ENCODE measurements at places on chromosomes 11 and 22. TPM values are rescaled to one million over a fixed set of nuclear protein-coding genes. Genes with fewer than 3 reads are reported as not detected.

DNA sequence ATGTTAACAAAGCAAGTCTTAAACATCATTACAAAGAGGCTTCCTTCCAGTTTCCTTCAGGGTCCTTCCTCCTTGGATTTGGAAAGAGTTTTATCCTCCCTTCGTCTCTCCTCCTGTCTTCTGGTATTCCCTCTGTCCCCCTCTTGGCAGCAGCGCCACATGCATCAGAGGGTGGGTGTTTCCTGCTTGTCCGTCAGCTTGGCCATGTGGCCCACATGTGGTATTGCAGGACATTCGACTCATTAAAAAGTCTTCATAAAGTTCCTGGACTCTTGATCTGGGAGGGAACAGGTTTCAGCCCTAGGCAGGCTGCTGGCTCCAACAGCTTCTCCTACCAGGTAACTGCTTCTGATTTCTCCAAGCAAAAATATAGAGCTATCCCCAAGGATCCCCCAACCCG, 189.8 kb downstream of the CSNK2A3 start:
- no peak for DNase-seq

DNA sequence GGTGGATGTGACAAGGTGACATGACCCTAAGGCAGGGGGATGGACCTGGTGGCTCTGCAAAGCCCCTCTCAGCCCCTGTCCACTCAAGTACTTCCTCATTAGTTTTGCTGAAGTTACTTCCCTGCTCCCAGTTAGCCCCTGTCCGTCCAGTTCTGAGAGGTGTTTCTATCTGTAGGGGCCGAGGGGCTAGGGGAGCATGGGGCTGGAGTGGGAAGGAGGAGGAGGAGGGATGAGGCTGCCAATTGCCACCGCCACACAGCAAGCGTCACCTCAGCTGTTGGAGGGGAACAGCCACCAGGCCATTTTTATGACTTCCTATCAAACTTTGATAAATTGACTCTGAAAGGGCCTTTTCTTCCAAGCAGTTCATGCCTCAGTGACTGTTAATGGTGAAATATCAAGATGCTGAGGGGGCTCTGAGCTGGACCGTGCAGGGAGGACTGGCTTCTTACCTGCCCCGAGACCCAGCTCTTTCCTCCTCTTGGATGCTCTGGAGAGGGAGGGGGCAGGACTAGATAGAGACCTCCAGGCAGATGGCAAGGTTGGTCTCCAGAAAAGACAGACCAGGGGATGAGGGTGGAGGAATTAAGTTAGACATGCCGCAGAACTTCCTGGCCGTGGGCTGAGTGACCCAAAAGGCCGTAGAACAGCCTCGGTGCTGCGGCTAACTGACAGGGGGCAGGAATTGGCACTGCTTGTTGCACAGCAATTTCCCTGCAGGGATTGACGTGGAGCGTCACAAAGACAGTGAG, 137.0 kb downstream of the ST3GAL4 start:
- DNase-seq = no peak

BAD gene
- total RNA-seq = 56.3 TPM

GRCh38 chr11:36311926-36312595, 16.0 kb downstream of the PRR5L start:
- no peak for DNase-seq

APOL4 gene
- total RNA-seq = 4.7 TPM

GRCh38 chr22:19177164-19178064, 1.1 kb downstream of the SLC25A1 start:
- no peak for DNase-seq

DNA sequence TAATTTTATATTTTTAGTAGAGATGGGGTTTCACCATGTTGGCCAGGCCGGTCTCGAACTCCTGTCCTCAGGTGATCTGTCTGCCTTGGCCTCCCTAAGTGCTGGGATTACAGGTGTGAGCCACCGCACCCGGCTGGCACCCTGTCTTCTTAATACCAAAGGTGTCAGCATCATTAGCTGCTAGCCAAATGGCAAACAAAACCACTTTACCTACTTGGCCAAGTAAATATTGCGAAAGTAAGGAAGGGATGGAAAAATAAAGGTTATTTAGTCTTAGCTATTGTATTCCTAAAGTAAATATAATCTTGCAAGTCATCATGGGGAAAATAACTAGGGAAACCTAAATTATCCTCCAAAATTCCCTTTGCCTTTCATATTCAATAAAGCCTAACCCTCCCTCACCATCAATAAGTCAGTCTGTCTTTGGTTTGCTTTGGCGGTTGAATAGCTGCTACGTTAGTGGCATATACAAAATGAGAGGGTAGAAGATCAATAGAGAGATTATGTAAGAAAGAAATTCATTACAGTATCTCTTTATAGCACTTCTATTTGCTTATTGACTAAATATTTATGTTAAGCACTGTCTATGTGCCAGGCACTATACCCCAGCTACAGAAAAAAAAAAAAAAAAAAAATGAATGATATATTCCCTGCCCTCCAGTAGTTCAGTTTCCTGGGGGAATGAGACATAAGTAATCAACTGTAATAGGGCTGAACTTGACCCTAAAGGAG, 40.2 kb upstream of the CFAP300 start:
- no peak for DNase-seq

DDIAS gene
- total RNA-seq = 0.58 TPM

GRCh38 chr22:43179911-43180195, 7.1 kb downstream of the TTLL12 start:
- no peak for DNase-seq

GRCh38 chr11:44952500-44953260, 2.0 kb upstream of the TP53I11 start:
- no peak for DNase-seq

DNA sequence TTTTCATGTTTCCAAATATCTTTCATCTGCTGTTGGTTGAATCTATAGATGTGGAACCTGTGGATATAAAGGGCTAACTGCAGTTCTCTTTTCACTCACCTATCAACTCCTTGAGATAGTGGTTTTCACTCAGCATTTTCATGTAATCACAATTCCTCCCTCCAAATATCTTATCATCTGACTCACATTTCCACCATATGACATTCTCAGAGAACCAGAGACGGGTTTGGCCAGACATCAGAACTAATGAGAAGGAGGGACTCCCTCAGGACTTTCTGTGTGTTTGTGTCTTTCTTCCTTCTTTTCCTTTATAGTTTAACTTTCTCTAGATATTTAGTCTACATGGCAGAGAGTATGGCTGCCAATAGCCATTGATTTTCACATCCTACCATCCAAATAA, 134.8 kb upstream of the DDI1 start:
- no peak for DNase-seq

GLYAT gene
- total RNA-seq = not detected

DNA sequence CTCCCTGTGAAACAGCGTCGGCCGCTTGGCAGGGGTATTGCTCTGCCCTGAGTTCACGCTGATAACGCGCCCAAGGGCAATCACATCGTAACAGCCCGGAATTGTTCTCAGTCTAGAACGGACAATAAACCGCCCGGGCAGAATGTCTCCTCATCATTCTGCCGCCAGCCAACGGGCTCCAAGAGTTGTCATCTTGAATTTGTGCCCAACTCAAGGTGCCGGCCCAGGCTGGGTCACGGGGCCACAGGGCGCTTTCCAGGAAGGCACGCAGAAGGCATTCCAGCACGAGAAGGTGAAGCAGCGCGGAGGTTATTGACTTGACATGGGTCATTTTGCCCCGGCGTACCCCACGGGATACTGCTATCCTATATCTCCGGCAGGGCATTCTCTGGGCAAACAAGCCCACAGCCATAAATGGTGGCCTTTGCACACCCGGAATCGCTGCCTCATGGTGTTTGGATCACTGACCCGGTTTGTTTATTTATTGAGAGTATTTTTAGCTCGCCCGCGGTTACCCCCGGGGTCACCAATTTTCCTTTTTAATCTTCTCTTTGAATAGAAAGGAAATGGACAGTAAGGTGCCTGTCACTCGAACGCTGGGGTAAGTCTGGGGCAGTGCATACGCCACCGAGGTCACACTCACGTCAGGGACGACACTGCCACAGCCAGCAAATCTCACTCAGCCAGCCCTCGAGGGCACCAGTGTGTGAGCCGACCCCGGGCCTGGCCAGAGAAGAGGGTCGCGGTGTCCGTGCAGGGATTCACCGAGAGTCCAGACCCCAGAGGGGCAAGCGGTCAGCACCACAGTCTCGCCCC, 72.4 kb upstream of the FGF3 start:
- no peak for DNase-seq

- DNase-seq = no peak
Observed at GRCh38 chr22:42439821-42440674, 7.8 kb upstream of the NFAM1 start.

RASGRP2 gene
- 21.1 TPM for total RNA-seq

Measured in left ventricle myocardium inferior (tissue), 1 donor.